ENCODE measurements at places on chromosomes 5 and 9.

DNA sequence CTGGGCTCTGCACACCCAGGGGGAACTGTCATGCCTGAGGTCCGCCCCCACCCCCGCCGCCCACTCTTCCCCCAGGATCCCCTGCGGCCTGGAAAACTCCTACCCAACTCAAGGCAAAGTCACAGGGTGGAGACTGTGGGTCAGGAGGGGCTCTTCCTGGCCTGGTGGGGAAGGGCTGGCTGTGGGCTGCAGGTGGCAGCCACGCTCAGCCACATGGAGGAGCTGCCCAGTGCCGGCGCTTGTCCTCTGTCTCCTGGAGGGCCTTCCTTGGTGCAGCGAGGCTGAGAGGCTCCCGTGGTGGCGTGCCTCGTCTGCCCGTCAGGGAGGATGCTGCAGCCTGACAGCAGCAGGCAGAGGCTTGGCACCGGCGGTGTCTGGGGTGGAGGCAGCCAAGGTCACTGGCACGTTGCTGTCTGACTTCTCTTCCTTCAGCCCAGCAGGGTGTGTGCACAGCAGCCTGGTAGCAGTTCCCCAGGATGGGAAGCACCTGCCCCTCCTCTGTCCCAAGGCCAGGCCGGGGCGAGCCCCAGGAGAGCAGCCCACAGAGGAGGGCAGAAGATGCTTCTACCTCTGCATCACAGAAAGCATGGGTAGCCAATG lies 78.1 kb downstream of the ADAMTS2 start:
- DNase-seq, result peak; percentile 29

- DNase-seq, result no peak
These were observed 111.8 kb downstream of the LRRC70 start for GRCh38 chr5:62690421-62690820.

DNA sequence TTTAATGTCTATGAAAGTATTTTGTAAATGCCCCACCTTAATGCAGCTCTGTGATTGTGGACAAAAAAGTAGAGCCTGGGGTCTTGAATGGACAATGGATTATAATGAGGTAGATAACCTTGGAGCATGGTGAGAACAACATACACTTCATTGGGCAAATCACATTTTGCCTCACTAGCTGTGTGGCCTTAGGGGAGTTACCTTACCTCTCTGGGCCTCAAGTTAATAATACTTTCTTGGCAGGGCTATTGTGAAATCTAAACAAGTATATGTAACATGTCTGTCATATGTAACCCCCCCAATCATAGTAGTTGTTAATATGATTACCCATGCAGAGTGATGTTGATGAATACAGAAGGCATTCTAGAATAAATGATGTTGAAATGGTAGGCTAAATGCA lies 213.6 kb upstream of the ANKRD55 start:
- no peak for DNase-seq

- no peak for DNase-seq
These were observed 585.1 kb downstream of the DNAH5 start for GRCh38 chr5:13359344-13359743.

GRCh38 chr9:84024041-84024575 lies 43.5 kb downstream of the RMI1 start:
- DNase-seq, result no peak

- DNase-seq, result no peak
These were observed 4.5 kb downstream of the LCN12 start for GRCh38 chr9:136956604-136957003.

DNA sequence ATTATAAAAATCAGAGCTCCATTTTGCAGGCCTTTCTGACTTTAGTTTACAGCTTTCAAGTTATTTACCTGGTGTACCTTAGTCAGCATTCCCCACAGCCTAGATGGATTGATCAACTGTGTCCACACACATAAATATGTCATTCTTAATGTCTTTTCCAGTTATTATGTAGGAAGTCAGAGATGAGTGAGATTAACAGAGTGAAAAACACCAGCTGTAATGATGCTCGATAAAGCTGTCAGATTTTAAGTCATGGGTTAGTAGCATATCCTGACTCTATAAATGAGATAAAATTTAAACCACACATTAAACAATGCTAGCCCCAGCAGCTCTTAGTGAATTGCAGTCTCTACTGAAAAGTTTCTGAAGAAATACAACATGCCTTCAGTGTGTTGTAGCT lies 48.9 kb downstream of the NUDT12 start:
- no peak for DNase-seq

- DNase-seq, result peak; percentile 43
These were observed 76.4 kb downstream of the EHMT1 start for GRCh38 chr9:137694962-137695875.

DNA sequence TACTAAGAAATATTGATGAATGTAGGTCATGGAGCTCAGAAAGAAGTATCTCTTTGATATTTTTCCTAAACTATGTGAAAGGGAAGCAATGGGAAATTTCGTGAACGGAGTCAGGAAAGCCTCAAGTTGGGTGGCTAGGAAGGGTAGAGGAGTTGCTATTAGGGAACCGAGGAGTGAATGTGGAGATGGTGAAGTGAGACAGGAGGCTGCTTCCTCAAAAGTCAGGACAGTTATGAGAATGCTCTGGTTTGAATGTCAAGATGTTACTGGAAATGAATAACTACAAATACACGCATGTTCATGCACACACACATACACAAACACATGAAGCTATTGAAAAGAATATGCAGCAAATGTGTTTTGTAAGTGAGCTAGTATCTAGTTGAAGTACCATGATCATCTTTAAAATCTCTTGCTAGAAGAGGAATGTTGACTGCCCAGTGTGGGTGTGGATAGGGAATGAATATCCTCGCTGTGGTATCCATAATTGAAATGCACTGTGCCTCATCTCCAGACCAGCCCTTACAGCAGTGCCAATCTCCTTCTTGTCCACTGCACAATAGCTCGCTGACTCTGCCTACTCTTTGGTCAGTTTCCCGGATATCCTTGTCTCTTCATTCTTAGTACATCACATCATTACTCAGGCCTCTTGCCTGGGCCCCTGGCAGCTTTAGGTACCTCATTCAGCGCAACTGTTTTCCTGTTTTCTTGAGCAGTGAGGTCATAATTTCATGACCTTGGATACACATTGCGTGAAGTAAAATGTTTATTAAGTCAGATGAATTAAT lies 21.9 kb upstream of the PDCD1LG2 start:
- no peak for DNase-seq

DNA sequence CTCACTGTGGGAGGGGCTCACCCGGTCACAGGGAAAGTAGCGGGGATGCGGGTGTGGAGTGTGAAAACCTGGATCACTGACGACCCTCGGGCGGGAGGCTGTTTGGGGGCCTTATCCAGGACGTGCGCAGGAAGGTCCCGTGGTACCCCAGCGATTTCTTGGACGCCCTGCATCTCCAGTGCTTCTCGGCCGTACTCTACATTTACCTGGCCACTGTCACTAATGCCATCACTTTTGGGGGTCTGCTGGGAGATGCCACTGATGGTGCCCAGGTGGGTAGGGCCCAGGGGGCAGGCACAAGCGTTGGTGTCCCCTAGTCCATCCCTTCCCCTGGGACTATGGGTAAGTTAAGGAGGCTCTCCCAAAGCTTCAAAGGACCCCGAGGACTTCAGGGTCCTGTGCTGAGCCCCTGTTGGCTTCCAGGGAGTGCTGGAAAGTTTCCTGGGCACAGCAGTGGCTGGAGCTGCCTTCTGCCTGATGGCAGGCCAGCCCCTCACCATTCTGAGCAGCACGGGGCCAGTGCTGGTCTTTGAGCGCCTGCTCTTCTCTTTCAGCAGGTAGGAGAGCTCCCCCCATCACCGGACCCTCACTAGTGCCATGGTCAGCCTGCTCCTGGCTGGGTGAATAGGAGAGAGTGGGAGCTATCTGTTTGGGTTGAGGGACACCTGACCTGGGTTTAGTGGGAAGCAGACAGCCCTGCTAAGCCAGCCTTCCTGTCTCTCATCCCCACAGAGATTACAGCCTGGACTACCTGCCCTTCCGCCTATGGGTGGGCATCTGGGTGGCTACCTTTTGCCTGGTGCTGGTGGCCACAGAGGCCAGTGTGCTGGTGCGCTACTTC lies 3.9 kb downstream of the SLC4A9 start:
- no peak for DNase-seq

DNA sequence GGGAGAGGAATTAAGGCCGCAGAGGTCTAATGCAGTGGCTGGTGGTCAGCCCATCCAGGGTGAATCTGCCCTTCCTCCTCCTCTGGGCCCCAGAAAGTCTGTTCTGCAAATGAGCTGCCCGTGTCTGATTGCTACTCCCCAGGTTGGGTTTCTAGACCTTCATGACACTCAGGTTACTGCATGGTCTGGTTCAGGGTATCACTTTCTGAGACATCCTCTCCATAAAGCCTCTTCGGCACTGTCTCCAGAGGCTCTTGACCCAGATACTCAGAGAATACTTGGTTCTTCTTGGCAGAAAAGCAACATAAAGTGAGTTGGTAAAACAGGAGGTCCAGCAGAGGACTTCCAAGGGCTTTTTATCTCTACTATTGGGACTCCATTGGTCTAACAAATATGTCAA lies 62.5 kb upstream of the GDNF start:
- DNase-seq, result no peak

- no peak for DNase-seq
These were observed 111.4 kb downstream of the FANCC start for GRCh38 chr9:95206143-95206542.

- no peak for DNase-seq
These were observed 1.3 kb downstream of the ANXA1 start for GRCh38 chr9:73152953-73153352.

GRCh38 chr9:15182730-15183129 lies 124.3 kb downstream of the TTC39B start:
- no peak for DNase-seq

- peak; percentile 56 for DNase-seq
These were observed 62.8 kb downstream of the HMCN2 start for GRCh38 chr9:130328349-130328801.

GRCh38 chr5:77146896-77147295 lies 59.8 kb upstream of the ZBED3 start:
- no peak for DNase-seq

DNA sequence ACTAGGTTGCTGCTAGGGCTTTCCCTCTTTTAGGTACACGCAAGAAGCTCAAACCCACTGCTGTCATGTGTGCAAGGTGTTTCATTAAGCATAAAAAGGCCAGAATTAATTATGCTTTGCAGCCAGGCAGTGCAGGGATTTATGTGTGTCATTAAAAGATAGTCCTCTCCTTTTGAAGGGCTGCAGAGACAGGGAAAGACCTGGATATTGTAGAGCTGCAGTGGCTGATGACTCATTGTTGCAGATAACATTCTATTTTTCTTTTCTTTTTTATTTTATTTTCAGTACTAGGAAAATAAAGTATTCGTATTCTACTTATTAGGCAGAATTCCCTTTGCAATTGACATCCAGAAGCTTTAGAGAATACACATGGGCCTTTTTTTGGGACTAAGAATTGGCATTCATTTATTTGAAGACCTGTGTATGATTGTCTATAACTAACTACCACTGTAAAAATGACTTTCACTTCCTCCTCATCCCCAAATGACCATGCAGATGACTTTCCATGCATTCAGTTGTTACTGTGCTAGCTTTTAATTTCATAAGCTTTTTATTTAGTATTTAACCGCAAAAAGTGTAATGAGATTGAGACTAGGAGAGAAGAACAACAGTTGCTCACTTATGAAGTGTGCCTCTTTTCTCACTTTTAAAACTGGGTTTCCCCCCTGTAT lies 113.0 kb downstream of the PAM start:
- no peak for DNase-seq

- DNase-seq, result peak; percentile 80
These were observed at the start of gene C5orf52 for GRCh38 chr5:157670662-157671591. TSS of gene C5orf52 (plus strand) at chr5:157671533. CDS start at chr5:157671615, 82 bp downstream.

GRCh38 chr5:73298772-73299630 lies 126.0 kb downstream of the TMEM174 start:
- DNase-seq, result no peak

GRCh38 chr5:157710882-157711281 lies 20.3 kb upstream of the THG1L start:
- no peak for DNase-seq

DNA sequence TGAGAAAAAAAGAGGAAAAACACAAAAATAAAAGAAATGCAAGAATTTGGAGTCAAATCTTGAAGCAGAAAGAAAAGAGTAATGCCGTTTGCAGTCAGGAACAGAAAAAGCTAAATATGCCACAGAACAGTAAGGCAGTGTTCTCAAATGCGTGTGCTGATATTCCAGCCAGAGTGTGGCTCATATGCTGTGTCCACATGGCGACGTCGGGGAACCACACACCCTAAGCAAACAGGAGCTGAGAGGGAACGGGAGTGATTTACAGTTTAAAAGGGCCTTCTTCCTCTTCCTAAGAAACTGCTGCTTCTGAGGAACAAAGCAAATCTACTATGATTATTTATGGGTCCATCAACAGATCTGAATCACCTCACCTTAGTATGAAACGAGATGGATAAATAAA lies 42.7 kb downstream of the DDX31 start:
- no peak for DNase-seq

DNA sequence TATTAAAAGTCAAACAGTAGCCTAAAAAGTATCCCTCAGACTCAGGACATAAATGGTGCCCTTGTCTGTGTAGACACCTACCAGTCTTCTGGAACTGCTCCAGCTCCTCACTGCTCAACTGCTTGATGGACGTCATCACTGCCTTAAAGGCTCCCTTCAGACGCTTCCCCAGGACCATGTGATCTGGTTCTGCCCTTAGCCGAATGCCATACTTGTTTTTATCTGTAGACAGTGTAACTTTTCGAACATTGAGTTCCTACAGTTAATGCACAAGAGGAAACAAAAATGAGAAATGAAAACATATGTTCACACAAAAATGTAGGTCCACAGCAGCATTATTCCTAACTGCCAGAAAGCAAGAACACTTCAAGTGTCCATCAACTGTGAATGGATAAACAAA lies 46.2 kb downstream of the IARS1 start:
- DNase-seq, result no peak

DNA sequence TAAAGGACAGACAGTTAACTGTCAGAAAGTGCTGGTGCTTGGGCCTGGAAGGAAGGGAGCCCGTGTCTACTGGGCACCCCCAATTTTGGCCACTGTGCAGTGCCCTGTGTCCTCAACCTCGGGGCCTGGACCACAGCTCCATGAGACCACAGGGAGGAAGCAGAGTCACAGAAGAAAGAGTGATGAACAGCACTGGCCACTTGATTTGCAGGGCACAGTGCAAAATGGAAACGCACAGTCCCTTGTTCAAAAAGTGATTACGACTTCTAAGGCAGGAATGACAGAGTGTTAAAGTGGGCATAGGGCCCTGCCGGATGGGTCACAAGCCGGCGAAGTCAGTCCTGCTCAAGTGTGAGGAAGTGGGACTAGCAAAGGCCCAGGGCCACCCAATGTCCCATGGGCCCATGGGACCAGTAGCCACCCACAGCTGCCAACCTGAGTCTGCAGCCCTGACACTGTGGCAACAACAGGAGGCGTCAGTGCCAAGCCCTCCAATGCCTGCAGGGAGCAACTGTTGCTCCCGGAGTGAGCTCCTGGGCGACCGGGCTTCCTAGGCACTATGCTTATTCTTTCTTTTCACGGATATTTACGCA lies 85.4 kb downstream of the ADAMTS2 start:
- DNase-seq, result no peak

All from right hindlimb (tissue), 1 donor.